ENCODE measurements at places on chromosomes 6 and 20.

DNA sequence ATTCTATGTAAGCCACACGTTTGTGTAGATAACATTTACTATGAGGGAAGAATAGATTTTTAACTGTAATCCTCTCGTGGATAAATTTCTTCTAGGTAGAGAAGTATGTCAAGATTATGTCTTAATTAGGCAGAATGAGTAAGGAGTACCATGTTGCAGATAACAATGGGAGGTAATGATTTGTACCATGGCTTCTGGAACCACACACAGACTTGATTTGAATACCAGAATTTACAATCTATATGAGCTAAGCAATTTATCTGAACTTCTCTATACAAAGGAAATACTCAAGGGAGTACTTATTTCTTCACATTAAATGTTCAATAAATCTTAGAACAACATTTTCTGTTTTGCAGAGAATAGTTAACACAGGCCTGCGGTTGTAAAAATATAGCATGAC is 51.5 kb downstream of the RPS12 start:
- DNase-seq: no peak

DNA sequence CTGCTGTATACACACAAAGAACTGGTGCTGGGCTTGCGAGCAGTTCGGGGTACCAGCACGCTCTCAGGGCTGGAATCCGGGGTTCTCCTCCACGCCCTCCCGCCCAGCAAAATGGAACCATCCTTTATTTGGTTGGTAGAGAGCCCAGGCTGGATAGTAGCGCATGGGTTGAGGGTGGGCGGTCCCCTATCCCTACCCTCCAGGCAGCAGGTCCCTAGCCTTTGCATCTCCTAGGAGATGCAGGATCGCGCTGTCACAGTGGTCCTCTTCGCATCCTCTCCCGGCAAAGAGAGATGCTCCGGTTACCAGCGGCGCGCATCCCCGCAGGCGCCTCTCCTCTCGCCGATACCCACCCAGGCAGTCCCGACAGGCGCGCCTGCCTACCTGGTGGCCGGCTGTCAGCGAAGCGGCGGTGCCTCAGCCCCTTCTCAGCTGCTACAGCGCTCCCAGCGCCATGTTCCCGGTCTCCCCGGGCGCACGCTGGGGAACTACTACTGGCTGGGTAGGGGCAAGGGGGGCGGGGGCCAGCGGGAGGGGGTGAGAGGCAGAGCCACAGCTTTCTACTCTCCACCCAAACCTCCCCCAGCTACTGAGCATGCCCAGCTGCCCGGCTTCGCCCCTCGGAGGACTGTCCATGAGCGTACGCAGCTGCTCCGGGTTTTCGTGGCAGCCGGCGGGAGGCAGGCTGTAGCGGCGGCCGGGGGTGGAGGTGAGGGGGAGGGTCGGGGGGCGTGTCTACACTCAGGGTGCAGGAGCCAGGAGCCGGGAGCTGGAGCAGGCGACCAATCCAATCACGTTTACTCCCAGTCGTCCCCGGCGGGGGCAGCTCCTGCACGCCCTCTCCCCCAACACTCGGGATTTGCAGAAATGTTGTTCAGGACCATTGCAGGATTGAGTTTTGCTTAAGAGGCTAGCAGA is at the start of gene PAK5:
PAK5 (minus strand) TSS at position 699 of the 918 bp plus-strand sequence. CDS start 194,748 bp downstream, outside the sequence.
- peak; percentile 96 for DNase-seq

GRCh38 chr20:50819349-50819748 is 24.5 kb downstream of the BCAS4 start:
- DNase-seq: no peak

DNA sequence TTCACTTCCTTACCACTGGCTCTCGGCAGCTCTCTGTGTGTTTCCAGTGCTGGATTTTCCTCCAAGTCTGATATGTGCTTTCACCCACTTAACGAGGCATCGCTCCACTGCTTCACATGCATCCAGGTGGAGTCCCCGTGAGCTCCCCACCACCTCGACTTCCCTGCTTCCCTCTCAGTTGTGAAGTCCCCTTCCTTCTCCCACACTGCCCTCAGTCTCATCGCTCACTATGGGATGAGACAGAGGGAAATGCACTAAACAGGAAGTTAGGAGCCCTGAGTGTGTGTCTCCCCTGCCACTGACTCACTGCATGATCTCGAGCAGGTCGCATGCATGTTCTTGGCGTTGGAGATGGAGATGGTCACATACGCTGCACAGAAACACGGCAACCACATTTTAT is 84.0 kb downstream of the MTHFD1L start:
- DNase-seq: no peak

- no peak for DNase-seq
These were observed 91.3 kb downstream of the FILIP1 start for GRCh38 chr6:75402296-75402695.

DNA sequence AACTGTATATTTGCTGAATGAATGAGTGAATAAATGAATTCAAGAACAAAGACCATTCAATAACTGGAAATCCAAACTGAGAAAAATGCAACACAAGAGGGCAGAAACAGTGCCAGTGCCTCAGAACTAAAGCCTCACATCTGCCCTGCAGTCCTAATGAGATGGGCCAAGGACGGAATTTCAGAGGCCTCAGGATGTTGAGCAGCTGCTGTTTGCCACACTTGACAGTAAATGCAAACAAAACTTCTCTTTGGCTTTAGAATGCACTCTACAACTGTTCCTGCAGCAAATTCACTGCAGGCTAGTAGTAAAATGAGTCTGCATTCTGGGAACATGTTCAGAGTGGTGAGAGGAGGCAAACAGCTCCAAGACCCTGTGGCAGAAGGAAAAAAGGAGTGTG is 177.6 kb upstream of the LRFN2 start:
- no peak for DNase-seq

GRCh38 chr6:75620381-75621304 is 19.0 kb downstream of the SENP6 start:
- DNase-seq: no peak

DNA sequence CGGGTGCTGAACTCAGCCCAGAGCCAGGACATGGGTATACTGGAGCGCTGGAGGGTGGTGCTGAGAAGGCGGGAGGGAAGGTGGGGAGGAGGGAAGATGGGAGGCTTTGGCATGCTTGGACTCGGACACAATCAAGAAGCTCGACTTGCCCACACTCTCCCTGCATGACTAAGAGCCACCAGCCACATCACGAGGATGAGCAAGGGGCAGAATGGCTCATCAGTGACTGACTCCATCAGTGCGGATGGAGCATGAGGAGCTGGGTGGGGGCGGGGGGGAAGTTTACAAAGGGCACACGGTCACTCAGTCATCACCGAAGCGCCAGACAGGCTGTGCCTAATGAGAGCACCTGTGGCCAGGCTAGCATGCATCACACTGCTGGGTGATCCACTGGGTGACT is 222.8 kb downstream of the KIF16B start:
- no peak for DNase-seq

DNA sequence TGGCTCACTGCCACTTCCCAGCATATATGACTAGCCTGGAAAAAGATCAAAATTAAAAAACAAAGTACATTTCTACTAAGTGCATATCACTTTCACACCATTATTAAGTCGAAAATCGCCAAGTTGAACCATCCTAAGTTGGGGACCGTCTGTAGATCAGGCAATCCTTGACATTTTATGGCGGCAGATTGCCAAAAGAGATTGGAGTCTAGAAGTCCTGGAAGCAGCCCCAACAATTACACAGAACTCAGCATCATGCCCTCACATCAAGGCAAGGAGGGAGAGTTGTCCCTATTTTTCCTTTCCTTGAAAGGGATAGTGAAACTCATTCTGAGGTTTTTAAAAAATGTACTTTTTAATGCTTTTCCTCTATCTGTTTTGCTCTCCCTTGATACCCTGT is 30.7 kb downstream of the SLC22A3 start:
- DNase-seq: no peak

GRCh38 chr6:157381631-157382621 is 936 bp downstream of the ZDHHC14 start:
- DNase-seq: peak; percentile 7

DNA sequence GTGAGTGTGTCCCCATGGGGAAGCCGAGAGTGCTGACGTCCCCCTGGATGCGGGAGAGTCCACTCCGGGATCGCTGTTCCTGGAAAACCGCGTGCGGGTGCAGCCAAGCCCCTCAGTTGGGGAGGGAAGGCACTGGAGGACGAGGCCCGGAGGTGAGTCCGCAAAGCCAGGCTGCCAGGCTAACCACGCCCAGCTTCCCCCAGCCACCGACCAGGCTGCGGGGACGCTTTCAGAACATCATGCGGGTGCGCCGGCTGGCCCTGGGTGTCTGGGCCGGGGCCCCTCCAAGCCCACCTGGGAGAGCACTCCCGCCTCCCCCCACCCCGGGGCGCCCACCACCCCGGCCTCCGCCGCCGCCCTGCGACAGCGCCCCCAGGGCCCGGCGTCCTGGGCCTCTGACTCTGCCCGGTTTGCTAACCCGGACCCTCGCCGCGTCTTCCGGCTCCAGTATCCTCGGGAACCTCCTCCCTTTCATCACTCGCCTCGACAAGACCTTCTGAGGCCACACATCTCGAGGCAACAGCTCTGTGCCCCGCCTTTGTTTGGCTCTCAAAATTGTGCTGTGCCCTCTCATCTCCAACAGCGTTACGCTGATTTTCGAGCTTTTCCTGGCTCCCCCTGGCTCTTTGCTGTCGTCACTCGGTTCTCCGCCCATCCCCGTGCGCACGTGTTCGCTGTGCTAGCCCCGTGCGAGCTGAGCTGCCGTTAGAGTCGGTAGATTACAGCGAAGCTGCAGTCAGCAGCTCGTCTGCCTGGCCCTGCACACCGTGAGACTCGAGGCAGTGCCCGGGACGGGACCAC is 47.1 kb upstream of the ENTPD6 start:
- no peak for DNase-seq

GRCh38 chr6:52392944-52393343 is 27.2 kb upstream of the EFHC1 start:
- DNase-seq: no peak

GRCh38 chr6:104595311-104595820 is 264.4 kb downstream of the HACE1 start:
- no peak for DNase-seq

- DNase-seq: no peak
These were observed 10.5 kb downstream of the MRPS18A start for GRCh38 chr6:43676962-43677606.

DNA sequence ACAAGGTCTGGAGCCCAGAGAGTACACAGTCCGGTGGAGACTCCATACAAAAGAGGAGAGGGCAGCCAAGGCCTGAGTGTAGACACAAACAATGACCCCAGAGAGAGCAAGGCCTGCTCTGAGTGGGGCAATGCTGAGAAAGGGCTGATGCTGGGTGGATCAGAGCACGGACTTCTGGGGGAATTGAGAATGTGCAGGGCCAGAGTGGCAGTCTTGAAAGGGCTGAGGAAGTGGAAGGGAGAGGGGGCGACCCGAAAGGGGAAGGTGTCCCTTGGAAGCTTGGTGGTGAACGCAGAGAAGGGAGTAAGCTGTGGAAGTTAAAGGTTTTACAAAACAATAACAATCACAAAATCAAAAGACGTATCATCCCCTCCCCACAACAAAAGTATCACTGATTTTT is 12.0 kb upstream of the GRM4 start:
- DNase-seq: no peak

GRCh38 chr6:32194825-32195651 is 2.6 kb upstream of the GPSM3 start:
- no peak for DNase-seq

GRCh38 chr6:30360139-30360538 is 15.2 kb downstream of the RPP21 start:
- no peak for DNase-seq

DNA sequence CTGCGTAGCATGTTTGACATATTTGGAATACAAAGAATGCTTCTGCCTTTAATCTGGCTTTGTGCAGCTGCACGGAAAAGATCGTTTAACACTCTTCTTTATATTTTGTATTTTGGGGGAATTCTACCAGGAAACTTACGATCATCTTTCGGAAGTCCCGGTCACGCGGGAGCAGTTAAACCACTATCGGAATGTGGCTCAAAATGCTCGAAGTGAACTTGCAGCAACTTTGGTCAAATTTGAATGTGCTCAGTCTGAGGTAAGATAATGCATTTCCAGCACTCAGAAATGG is 42.3 kb downstream of the CCDC170 start:
- DNase-seq: no peak

DNA sequence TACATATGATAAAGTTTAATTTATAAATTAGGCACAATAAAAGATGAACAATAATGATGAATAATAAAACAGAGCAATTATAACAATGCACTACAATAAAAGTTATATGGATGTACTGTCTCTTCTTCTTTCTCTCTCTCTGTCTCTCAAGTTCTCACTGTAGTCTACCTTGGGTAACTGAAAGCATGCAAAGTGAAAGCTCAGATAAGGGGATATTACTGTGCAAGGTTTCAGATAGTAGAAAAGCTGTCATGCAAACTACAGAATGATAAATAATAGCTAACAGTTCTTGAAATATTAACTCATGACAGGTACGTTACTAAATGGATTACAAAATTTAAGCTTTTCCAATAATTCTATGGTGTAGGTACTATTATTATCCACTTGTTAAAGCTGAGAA is 311.9 kb upstream of the PRDM1 start:
- no peak for DNase-seq

GRCh38 chr6:122449069-122449468 is 22.5 kb downstream of the SERINC1 start:
- no peak for DNase-seq

- DNase-seq: no peak
These were observed 1.9 kb downstream of the ABRACL start for GRCh38 chr6:139030228-139030963.

DNA sequence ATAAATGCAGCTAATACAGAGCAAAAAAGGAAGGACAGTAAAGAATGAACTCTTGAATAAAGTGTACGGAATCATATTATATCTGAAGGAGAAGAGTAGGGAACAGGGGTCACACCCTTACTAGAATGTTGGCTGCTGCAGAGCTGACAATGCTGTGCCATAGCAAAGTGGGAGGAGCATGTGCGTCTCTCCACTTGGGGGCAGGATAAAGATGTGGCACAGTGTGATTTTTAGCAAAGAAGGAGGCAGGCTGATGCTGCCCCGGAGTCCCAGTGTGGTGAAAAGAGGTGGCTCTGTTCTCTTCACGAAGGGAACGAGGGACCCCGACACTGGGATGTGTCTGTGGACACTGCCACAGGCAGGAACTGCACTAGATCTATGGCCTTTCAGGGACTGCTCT is 67.5 kb downstream of the INSM1 start:
- no peak for DNase-seq

DNA sequence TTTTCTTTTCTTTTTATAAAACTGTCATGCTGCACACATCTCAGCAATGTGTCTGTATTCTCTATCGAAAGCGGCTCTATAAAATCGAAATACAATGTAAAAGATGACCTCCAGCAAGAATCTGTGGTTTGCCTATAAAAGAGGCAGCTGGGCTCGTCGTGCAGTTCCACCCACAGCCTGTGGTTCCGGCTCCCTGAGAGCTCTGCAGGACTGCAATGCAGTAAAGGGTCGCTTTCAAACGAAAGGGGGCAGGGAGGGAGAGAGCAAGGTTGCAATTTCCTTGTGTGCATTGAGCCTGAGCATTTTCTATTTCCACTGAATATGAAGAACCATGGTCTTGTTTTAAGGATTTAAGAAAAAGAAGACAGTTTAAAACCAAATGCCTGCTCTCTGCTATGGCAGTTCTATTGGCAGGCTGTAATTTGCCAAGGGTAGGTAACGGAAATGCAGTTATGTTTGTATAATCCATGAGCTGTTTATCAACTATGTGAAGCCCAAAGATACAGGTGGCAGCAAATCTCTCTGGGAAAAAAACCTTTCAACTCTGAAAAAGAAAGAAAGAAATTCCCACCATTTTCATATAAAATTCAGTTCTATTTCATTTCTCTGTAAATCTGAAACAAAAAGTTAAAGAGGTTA is 236.5 kb downstream of the HACE1 start:
- no peak for DNase-seq

GRCh38 chr6:73774311-73774774 is 78.3 kb downstream of the CD109 start:
- DNase-seq: no peak

GRCh38 chr6:158536891-158537798 is 22.7 kb upstream of the TMEM181 start:
- peak; percentile 24 for DNase-seq

Data from NCI-H187 (cell line).